ENCODE measurements at places on chromosomes 16 and 17.

DNA sequence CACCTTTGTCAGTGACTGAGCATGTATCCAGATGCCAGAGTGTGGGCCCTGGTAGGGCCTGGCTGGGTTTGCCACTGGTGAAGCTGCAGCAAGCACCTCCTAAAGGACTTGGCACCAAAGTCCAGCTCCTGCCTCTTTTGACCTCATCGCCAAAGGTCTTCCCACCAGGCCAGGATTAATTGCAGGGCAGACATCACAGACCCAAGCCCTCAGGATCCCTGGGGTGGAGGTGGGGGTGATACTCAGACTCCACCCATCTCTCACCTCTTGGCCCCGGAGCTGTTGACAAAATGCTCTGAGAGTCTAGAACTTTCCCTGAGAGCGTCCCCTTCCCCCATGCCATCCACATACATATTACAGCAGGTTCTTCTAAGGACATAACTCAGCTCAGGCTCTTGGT is 4.6 kb downstream of the WNT3 start:
- no peak for DNase-seq

GRCh38 chr17:63447471-63448009 is 1.4 kb upstream of the CYB561 start:
- DNase-seq = no peak

GRCh38 chr17:37292429-37293139 is 83.2 kb upstream of the C17orf78 start:
- no peak for DNase-seq

DNA sequence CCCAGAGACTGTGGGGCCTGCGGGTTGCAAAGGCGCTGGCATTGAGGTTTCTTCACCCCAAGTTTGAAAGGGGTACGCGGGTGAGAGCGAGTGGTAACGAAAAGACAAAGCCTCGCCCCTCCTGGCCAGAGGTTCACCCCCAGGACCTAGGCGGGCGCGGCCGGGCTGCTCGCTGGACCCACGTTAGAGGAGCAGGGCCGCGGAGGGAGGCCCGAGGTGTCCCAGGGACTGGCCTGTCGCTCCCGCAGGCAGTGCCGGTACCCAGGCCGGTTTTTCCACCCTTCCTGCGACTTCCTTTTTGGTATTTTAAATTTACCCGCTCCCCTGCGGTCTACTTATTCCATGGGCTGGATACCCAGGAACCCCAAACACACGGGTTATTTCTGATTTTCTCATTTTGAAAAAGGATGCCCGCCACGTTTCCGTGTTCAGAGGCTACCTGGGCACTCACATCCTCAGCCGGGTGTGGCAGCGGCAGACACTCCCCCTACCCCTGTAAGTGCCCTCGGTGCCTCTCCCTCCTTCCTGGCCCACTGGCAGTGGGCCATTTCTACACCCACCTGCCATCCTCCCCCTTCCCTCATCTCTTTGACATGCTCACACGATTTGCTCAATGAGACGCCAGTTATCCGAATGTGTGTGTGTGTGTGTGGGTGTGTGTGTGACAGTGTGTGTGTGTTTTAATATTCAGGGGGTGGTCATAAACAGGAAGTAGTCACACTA is 1.6 kb upstream of the FOXL1 start:
- no peak for DNase-seq

- no peak for DNase-seq
These were observed 24.3 kb upstream of the ZNF750 start for GRCh38 chr17:82863941-82864712.

- DNase-seq = no peak
These were observed 35.7 kb downstream of the IST1 start for GRCh38 chr16:71931001-71931400.

DNA sequence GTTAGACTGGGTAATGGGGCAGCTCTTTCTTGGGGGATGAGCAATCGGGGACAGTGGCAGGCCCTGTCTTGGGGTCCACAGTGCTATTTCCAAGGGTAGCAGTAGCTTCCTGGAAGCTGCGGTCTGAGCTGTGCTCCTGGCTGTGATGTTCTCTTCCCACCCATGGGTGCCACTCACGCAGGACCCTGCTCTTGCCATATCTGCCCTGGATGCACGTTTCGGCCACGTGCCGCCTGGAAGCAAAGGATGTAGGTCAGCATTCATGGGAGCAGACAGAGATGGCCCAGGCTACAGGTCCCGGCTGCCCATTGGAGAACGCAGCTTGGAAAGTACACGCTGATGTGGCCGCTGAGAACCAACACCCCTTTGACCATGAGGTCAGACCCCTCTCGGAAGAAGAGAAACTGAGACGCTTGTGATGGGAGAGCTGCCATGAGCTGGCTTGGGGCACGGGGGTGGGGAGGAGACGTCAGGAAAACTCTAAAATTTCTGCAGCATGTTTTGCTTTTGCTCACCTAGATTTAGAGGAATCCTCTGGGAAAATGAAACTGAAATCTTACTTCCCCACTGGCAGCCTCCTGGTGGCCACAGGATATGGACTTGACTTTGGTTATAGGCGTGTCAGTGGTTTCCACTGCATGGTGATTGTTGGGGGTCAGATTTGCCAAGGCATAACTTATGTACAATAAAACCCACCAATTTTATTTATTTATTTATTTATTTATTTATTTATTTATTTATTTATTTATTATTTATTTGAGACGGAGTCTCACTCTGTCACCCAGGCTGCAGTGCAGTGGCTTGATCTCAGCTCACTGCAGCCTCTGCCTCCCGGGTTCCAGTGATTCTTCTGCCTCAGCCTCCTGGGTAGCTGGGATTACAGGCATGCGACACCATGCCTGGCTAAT is 36.2 kb upstream of the IRF8 start:
- DNase-seq = no peak

DNA sequence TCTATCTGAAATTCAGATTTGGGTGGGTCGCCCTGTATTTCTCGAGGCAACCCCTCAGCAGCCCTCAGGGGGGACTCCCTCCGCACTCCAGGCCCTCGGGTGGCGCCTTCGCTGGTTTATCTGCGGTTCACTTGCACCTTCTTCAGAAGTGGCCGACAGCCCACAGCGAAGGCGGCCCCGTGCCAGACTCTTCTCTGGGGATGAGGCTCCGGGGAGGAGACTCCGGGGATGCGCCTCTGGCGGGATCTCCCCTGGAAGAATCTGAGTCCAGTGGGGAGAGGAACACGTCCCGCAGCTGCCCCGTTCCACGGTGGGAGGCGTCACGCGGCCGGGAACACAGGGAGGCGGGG is 63.9 kb upstream of the DNAJA2 start:
- no peak for DNase-seq

DNA sequence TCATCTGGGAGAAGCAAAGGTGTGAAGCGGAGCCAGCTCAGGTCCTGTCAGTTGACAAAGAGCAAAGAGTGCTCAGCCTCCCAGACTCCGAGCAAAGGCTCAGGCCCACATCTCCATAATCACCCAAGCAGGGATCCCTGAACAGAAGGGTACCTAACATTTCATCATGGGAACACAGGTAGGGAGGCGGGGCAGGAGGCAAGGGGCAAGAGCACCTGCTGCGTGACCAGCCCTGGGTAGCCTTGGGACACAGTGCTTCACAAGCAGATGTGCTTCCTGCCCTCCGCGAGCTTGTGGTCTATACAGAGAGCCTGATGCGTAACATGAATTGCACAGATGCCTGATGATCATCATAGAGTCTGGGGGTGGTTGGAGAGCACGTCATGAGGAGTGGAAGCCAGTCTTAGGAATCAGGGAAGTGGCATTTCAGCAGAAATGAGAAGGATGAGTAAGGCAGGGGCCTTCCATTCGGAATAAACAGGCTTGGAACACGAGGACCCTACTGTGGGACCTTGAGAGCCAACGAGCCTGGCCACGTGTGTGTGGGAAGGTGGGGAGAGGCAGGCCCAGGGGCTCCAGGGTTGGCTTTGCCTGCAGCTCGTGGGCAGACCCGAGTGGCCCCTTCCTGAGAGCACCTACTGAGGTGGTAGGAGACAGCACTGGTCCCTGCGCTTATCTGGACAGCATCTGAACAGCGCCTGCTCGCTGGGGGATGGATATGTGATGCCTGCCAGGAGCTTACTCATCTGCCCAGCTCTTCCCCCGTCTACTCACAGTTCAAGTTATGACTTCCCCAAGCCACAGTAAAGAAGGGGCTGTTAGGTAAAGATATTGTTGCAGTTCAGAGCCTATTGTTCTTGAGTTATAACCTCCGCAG is 125.8 kb downstream of the CCDC182 start:
- DNase-seq = no peak

- DNase-seq = no peak
These were observed 11.4 kb downstream of the CASKIN2 start for GRCh38 chr17:75503976-75504346.

DNA sequence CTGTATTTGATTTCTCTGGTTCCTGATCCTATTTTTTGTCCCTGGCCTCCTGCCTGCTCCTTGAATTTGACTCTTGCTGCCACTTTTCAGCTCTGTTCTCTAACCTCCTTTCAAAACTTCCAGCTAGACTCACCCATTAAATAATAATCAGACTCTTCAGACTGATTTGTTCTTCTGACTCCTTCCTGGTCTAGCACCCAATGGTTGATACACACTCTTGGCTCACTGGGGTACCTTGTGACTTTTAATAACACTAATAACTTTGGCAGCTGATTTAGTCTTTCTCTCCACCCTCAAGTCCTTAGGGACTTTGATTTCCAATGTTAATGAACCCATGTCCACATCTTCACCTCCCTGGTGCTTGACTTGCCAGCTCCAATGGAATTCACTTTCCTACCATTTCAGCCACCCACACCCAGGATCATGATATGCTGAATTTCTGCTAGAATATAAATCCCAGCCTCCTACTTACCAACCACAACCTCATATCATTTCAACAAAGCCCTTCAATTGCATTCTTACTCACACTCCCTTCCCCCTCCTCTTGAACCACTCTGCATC is 19.7 kb upstream of the C16orf82 start:
- no peak for DNase-seq

DNA sequence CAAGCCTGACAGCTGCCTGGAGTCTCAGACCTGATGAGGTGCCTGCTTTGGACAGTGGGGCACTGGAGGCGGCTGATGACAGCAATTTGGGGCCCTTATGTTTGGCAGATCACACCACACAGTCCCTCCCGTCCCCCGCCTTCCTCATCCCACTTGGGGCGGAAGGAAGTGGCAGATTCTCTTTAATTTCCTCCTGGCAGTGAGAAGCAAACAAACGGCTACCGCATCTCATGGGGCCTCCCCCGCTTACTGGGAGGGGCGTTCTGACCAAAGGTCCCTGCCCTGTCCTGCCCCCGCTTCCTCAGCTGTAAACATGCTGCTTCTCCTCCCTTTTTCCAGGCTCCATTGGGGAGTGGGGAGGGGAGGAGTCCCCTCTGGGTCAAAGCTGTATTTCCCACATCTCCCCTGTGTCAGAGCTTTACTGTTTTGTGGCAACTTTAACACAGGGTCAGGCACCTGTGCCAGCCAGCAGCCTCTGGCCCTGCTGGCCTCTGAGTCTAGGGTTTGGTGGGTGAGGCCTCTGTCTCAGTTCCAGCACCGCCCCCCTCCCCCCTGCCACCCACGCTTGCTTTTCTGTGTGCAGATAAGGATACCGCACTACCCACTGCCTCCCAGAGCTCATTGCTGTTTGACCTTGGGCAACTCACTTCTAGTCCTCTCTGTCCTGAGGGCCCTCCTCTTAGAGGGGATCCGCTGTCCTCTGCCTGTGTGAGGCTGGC is 5.4 kb upstream of the NFATC3 start:
- DNase-seq = no peak

- DNase-seq = no peak
These were observed 10.6 kb downstream of the KSR1 start for GRCh38 chr17:27466743-27467375.

- no peak for DNase-seq
These were observed at the start of gene ST6GALNAC2 for GRCh38 chr17:76585649-76586593. Gene ST6GALNAC2, minus strand, starts transcription at chr17:76585860. Its CDS starts 52 bp downstream, at chr17:76585808.

DNA sequence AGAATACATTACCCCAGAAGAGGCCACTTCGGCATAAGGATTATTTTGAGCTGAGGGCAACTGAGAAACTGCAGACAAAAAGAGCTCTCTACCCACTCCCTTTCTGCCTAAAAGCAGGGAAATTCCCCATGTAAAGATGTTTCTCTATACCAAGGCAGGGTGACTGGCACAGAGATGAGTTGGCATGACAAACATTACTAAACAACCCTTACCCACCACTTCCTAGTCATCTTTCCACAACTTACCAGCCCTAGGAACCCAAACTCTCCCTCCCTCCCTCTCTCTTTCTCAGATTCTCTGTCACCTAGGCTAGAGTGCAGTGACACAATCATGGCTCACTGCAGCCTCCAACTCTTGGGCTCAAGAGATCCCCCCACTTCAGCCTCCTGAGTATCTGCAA is 68.6 kb downstream of the EMP2 start:
- DNase-seq = no peak

DNA sequence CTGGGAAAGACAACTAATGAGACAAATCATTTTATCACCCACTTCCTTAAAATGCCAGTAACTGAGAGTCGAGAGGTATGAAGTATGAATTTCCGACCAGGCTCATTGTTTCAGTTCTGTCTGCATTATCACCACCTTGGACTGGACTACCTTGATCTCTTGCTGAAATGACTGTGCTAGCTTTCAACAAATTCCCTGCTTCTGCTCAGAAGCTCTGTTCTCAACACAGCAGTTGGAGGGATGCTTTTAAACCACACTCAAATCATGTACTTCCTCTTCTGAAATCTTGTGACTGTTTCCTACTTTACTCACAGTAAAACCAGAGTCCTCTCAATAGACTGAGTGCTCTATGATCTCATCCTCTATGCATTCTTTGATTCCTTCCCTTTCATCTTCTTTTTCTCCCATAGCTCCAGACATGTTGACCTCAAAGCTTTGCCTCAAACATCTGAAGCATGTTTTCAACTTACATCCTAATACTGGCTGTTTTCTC is 195.8 kb downstream of the KCNJ2 start:
- peak; percentile 18 for DNase-seq

DNA sequence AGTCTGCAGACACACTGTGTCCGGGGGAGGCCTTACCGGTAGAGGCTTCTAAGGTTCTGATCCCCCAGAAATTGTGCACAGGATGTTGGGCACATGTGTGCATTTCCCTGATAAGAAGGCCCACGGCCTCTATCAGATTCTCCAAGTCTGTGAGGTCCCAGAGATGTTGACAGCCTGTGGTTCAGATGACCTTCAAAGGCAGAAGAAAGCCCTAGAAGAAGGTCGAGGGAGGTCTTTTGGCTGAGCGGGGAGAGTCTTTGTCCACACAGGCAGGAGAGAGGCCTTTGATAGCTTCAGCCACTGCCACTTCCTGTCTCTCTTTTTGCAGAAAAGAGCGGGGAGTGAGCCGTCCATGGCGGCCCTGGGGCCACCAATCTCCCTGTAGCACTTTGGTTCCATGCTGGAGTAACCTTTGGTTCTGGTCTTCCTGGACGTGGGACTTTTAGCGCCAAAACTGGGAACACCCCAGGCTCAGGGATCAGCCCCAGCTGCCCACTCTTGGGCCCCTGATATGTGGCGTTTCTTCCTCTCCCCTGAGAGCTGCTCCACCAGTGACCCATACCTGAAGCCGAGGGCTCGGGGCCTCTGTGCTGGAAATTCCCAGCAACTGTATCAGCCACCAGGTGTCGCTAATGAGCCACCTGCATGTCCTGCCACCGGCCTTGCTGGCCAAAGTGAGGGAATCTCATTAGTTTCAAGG is 28.1 kb upstream of the LGALS9 start:
- no peak for DNase-seq

GRCh38 chr16:68116256-68116867 is 31.2 kb downstream of the NFATC3 start:
- no peak for DNase-seq

- DNase-seq = no peak
These were observed 14.2 kb upstream of the CD300A start for GRCh38 chr17:74452033-74452840.

GRCh38 chr17:10610884-10611283 is 46.2 kb downstream of the MYH3 start:
- no peak for DNase-seq
